ENCODE measurements at places on chromosomes 1 and 21. TPM values are rescaled to one million over a fixed set of nuclear protein-coding genes. Genes with fewer than 3 reads are reported as not detected.

The TNNI3K gene
- 0.69 TPM for total RNA-seq

The RGS8 gene
- total RNA-seq = not detected

- DNase-seq = no peak
Measured at GRCh38 chr1:225688345-225688744, 35.4 kb upstream of the ENAH start.

GRCh38 chr1:207922554-207922953 is 11.6 kb upstream of the CD34 start:
- DNase-seq = no peak

GRCh38 chr1:230337266-230337665 is 88.9 kb downstream of the PGBD5 start:
- DNase-seq = no peak

DNA sequence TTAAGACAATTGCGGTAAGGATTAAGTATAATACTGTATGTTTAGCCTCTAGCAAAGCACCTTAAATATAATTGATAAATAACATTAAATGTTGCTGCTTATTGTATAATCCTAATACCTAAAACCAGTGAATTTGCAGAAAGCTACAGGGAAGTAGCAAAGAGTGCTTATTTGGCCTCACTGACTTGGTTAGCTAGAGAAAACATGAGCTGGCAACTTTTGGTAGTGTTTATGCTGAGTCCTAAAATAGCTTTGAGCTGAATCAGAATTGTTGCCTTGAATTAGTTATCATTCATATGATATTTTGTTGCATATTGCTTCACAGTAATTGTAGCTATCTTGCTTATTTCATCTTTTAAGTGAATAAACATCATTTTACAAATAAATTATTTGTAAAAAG is 3.5 kb downstream of the TRIM67 start:
- DNase-seq = no peak

DNA sequence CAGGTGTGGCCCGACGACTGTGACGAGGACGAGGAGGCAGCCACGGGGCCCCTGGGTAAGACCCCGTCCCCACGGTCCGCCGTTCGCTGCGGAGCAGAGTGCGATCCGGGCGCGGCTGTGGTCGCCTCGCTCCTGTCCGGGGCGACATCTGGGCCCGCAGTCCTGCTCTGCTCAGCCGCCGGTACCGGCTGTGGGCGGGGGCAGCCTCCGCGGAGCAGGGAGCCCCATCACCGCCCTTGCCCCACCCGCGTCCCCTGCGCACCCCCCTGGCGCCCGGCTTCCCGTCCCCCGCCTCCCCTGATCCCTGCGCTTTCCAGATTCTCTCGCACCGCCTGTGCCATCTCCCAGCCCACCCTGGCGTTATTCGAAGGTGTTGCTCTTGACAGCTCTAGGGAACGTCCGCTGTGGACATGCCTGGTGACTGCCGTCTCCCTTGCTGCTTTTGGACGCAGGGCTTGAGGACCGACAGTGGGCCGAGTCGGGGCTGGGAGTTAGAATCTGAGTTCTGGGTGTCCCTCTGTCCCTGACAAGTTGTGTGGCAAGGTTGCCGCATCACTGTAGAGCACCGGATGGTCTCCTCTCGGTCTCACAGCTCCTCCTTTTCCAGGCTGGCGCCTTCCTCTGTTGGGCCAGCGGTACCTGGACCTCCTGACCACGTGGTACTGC is 596 bp downstream of the TOR3A start:
- DNase-seq = no peak

DNA sequence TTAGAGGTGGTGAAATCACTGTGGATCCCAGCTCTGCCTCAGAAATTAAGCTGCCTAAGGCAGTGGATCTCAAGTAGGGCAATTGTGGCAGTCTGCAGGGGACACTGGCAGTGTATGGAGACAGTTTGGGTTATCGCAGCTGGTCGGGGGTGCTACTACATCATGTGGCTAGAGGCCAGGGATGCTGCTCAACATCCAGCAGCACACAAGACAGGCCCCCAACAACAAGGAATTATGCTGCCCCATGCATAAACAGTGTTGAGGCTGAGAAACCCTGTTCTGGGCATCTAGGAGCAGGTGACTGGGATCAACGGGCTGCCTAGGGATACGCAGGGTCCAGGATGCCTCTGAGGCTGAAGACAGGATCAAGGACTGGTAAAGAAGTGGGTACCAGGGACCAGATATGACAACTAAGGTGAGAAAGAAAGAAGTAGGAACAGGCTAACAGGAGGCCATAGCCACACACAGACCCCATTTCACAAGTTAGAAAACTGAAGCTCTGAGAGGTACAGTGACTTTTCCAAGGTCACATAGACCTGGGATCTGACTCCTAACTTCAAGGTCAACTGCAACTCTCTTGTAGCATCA is 8.7 kb downstream of the BATF3 start:
- no peak for DNase-seq

- no peak for DNase-seq
Measured at GRCh38 chr1:224256640-224257039, 73.3 kb downstream of the NVL start.

Data from epithelial cell of proximal tubule (primary cell).